SHP77 treated with DMSO at 0.1 percent for 48 hours (cell line): ENCODE measurements at places on chromosomes 6 and 20.
A peak's percentile ranks its signal among the peaks of the same experiment; 100 is the strongest.

- DNase-seq = no peak
Observed at GRCh38 chr6:10580570-10580969, 59.4 kb downstream of the GCNT2 start.

- no peak for DNase-seq
Observed at GRCh38 chr20:25000268-25000801, 7.8 kb upstream of the APMAP start.

- DNase-seq = no peak
Observed at GRCh38 chr6:32970413-32971241, 2.2 kb downstream of the BRD2 start.

DNA sequence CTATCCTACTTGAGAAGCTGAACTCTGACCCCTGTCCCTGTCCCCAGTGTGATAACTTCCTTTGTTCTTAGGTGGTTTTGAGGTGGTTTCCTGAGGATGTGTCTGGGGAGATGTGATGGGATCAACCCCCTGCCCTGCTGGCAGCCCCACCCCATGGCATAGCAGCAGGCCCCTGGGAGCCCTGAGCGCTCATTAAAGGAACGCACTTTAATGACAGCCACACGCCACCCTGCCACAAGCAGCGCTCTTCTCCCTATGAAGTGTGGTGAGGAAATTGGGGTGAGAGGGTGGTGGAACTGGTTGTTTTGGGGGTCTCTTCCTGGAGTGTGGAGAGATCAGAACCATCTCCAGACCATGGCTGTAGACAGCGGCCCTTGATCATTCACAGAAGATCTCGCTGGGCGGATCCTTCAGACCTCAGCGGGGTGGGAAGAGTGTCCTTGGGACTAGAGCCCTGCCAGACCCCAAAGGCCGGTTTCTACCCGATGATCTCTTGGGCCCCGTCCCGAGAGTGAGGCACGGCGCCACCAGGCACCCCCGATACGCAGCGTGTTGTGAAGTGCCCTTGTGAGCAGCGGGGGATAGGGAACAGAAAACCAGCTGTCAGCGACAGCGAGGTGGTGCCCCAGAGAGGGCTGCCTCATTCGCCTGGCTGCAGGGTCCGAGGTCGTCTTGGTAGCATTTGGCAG, 45.4 kb downstream of the SYNJ2 start:
- DNase-seq = no peak

DNA sequence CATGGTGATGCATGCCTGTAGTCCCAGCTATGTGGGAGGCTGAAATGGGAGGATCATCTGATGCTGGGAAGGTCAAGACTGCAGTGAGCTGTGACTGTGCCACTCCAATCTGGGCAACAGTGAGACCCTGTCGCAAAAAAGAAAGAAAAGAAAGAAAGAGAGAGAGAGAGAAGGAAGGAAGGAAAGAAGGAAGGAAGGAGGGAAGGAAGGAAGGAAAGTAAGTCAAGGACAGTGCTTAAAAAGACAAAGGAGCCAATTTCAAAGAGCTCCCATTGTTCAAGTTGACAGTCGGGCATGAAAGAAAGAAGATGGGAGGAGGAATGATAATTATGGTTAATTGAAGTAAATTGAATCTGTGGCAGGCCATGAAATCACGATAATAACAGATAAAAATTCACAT, 16.2 kb downstream of the C6orf15 start:
- DNase-seq = no peak

DNA sequence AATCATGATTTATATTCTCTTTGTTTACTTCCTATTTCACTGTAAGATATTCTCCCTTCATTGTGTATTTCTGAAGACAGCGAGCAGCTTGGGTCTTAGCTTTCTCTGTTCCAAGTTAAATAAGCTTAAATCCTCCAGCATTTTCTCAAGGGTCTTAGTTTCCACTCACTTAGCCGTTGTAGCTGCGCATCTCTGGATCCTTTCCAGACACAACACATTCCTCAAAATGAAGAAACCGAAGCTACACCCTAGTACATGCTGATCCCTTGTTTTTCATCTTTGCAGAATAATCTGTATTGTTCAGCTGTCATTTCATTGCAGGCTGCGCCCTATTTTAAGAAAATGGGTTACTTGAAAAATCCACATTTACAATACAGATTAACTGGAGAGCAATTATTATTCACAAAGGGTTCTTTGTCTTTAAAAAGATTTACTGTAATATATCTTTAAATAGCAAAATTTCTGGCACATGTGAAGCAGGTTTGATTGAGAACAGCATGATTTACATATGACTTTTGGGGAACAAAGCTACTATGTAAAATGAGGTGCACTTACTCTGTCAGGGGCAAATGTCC, 375.8 kb downstream of the QKI start:
- DNase-seq = no peak

- no peak for DNase-seq
Observed at GRCh38 chr6:30071858-30072257, 3.7 kb downstream of the RNF39 start.

GRCh38 chr20:48788486-48789072, 39.2 kb downstream of the PREX1 start:
- DNase-seq = no peak

- DNase-seq = no peak
Observed at GRCh38 chr6:119240257-119241110, 109.1 kb downstream of the MAN1A1 start.

DNA sequence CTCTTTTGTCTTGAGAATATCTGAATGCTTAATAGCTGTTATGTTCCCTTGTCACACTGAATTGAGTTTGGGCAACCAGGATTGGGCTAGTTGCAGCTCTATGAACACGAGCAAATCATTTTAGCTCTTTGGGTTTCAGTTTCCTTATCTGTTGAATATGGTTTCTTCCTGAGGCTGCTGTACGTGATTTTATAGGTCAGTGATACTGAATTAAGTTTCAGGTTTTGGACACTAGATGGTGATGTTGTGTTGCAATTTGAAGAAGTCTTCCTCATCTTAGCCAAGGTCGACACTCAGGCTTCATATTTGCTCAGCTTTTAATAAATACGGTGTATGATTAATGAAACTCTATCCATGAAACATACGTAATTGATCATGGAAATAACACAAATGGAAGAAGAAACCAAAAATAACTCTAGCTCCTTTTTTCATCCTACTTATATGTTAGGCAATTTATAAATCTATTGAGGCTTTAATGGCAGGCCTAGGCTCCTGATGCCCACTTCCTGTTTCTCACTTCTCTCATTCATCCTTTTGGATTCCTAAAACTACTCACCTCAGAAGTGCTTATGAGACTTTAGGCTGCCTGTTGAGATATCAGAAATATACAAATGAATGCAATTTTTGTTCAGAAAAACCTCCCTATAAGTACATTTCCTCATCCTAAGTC, 354.1 kb upstream of the MAP3K7 start:
- peak; percentile 77 for DNase-seq

- DNase-seq = no peak
Observed at GRCh38 chr6:31170987-31171671, 647 bp upstream of the POU5F1 start.

DNA sequence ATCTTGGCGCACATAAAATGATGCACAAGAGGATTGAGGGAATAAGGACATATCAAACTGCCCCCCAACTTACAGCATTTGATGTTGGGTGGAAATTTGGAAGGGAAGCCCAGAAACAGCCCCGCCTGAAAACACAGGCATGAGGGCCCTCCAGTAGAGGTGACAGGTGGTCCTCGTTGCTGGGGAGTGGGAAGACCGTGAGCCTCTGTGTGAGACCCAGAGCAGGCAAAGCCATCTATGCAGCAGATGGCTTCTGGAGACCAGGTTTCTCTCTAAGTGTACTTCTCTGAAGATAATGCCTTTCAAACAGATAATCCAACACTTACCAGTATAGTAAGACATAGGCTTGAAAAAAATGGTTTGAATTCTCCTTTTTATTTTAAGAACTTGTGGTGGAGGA, 132.2 kb upstream of the INSM1 start:
- peak; percentile 57 for DNase-seq

DNA sequence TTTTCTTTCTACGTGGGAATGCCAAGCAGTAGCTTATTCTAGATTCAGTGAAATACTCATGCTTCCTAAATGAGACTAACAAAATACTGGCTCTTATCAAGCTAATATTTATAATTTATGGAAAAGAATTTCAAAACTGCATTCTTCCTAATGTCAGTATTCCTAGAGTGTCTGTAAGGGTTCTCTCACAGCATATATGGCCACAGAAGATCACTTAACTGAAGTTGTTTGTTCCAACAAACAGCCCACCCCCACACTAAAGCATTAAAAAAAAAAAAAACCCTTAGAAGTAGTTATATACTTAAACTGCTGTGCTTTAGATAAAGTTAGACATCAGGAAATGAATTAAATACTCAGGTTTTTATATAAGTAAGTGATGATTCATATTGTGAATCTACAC, 247.7 kb upstream of the HSF2 start:
- DNase-seq = no peak

GRCh38 chr6:5004373-5005037, 668 bp upstream of the RPP40 start:
- no peak for DNase-seq

DNA sequence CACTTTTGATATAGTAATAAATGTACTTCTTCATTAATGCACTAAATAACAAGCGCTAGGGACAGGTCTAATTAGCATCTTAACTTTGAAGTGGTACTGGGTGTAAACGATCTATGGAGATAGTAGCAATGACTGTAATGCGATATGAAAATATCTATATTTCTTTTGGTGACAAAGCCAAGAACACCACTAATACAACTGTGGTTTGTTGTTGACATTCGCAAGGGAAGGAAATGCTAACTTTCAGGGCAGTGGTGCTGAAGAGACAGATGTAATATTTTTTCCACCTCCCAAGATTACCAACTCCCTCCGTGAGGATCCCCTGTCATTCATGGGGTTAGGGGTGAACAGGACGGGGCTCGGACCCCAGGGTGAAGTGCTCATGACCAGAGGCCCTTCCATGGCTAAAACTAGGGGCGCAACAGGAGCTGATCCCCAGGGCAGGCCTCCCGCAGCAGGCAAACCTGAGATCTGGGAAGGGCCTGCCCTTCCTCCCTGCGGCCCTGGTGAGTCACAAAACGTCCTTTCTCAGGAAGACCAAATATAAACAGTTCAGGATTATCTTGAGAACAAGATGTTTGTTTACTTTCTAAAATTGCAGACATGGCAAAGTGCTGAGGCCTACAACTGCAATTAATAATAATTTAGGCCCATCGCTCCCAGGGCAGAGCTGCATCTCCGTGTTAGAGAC, 65.0 kb upstream of the TOX2 start:
- DNase-seq = no peak
